ENCODE measurements at places on chromosomes 13 and 19.

GRCh38 chr19:1853295-1854038, 5.2 kb upstream of the REXO1 start:
- peak; percentile 77 for DNase-seq

DNA sequence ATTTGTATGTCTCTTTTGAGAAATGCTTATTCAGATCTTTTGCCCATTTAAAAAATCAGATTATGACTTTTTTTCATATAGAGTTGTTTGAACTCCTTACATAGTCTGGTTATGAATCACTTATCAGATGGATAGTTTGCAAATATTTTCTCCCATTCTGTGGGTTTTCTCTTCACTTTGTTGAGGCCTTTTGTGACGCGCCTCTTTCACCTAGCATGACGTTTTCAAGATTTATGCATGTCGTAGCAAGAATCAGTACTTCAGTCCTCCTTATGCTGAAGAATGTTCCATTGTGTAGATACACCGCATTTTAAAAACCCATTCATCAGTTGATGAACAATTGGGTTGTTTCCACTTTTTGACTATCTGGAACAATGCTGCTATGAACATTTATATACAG, 13.4 kb downstream of the PABPC3 start:
- DNase-seq = no peak

- peak; percentile 85 for DNase-seq
Observed at GRCh38 chr19:57527136-57527881, at the start of gene ZNF549. ZNF549 (plus strand) TSS chr19:57527356; CDS start chr19:57527574, 218 bp downstream.

DNA sequence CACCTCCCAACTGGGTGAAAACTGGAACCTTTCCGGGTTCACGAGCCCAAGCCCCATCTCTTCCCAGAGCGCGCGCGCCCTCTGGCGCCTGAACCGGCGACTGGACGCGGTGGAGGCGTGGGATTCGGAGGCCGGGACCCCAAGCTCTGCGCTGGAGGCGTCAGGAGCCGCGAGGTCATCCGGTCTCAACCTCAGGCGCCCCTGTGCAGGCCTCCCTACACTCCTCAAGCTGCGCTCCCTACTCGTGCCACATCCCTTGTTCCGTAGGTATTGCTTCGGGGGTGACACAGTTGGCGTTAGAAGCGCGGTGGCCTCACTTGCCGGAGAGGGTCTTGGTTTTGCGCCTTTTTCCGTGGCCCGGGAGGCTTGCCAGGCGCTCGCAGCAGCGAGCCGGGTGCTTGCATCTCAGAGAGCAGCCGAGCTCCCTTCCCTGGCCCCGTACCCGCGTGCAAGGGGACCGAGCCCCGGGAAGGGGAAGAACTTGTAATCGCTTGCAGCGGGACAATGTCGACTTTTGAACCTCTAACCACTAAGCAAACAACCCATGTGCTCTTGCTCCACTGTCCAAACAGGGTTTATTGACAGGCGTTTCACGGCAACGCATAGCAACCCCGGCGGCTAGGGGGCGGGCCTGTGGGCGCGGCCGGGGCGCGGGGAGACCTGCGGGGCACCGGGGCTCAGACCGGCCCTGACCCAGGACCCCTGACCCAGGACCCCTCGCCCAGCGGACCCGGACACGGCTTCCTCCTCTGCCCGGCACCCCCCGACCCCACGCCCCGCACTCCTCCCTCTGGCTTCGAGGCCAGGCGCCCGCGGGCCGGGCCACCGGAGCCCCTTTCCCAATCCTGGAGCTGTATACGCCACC, 8.5 kb downstream of the CDX2 start:
- peak; percentile 19 for DNase-seq

DNA sequence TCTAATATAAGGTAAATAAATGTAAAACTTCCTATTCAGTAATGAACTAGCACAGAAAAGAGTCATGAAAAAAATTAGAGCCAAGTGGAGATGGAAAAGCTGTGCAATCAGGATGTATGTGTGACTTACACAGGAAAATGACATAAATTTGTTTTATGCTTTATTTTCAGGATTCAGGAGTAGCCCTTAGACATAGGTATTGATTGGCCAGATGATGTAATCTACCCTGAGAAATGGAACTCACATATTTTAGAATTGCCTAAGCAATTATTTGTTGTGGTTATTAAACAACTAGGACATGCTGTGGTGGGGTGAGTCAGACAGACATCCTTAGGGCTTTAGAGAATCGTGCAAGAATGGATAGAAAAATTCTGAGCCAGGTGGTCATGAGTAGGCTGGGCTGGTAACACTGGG, 110.6 kb downstream of the PCDH9 start:
- DNase-seq = no peak

- peak; percentile 34 for DNase-seq
Observed at GRCh38 chr19:11288349-11288748, 7.6 kb upstream of the TSPAN16 start.

- DNase-seq = no peak
Observed at GRCh38 chr13:43804461-43805070, 17.8 kb upstream of the ENOX1 start.

DNA sequence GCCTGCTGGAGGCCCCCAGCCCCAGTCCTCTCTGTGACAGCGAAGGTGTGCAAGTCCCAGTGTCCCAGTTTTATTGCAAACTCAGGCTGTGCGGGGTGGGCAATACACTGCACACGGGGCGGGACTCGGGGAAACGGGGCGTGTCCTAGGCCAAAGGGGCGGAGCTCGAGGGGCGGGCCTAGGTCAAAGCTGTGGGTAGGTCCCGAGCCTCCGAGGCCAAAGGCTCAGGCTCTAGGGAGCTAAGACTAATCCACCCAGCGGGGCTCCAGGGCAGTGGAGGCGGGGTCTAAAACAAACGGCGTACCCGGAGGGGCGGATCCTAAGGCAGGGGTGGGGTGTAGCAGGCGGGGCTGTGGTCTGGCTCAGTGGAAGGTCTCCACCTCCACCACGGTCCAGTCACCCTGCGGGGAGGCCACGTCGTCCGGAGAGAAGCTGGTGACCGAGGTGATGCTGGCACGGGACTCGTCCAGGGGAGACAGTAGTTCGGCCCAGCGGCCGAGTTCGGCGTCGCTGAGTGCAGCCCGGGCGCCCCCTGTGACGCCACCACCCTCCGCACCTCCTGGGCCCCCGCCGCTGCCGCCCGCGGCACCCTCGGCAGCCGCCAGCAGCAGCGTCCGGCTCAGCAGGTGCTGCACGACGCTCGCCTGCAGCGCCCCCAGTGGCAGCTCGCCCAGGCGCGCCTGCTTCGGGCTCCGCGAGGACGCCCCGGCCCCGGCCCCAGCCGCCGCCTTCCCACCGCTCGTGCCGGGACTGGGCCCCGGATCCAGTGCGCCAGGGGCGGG, 5.3 kb downstream of the PRR36 start:
- DNase-seq = no peak

DNA sequence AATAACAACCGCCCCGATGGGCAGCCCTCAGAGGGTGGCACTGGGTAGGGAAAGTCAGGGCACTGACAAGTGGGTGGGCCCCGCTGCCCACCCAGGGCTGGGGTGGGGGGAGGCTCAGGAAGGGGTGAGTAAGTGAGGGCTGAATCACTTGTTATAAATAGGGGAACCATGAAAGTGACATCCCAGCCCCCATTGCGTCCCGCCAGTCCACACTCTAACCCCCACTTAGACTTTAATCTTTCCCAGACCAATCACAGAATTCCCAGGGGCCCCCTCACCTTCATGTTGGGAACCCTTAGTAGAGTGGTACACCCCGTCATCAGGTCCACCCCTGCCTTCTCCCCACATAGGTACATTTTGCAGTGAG, 37.0 kb upstream of the NANOS3 start:
- DNase-seq = no peak

DNA sequence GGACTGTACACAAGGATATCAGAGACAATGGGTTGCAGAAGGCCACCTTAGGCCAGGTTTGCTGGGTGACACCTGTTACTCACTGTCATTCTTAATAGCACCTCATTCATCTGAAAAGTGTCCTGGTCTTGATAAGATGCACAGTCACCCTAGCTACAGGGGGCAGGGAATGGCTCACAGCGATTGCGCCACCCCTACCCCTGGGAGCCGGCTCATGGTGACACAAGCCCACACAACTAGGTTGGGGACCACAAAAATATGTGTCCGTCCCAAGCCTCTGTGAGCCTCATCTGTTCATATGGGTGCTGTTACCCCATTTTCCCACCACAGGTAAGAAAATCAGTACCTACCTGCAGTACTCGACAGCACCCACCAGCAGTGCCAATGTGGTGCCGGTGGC, 23.4 kb downstream of the MED26 start:
- DNase-seq = no peak

- DNase-seq = peak; percentile 31
Observed at GRCh38 chr13:90448466-90449037, 898.9 kb upstream of the MIR17HG start.

DNA sequence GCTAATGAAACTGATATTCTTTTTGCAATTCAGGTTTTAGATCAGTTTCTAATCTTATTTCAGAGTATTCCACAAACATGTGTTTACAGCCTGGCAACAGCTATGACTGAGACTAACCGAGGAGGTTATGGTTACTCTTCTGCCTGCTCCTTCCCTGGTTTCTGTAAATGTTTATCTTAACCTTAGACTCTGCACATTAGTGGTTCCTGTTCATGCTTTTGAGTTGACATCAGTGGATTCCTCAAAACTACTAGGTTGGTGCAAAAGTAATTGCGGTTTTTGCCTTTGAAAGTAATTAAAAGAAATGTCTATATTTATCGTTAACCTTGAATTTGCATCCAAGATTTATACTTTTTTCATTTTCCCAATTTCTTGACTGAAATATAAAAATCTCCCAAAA, 237.0 kb upstream of the TSHZ3 start:
- no peak for DNase-seq

DNA sequence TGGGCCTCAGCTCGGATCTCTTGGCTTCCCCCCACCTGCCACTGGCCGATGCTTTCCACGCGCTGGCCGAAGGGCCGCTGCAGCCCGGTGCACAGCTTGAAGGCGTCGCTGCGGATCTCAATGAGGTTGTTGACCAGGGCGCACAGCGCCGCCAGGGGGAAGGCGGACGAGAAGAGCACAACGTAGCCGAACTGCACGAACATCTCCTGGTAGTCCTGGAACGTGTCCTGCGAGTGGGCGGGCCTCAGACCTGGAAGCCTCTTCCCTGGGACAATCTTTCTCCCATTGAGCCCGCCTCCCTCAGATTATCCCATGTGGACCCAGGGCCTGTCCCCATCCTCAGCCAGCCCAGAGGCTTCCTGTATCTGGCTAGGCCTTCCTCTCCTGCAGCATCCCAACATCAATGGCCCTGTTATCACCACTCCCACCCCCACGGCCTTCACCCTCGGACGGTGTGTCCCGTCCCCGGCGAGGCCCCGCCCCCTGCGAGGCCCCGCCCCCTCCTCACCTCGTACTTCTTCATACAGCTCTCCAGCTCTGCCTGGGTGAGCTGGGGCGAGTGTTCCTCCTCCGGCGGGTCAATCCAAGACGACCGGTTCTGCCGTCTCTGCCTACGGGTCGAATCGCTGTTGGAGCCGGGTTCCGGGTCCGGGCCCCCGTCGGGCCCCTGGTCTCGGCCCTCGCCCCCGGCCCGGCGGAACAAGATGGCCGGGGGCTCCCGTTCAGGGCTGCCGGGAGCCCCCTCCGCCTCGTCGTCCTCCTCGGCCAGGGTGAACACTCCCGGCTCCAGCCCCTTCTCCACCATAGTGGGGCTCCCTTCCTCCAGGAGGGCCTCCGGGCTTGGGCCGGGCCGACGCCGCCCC, 6.8 kb downstream of the ANO8 start:
- DNase-seq = no peak

DNA sequence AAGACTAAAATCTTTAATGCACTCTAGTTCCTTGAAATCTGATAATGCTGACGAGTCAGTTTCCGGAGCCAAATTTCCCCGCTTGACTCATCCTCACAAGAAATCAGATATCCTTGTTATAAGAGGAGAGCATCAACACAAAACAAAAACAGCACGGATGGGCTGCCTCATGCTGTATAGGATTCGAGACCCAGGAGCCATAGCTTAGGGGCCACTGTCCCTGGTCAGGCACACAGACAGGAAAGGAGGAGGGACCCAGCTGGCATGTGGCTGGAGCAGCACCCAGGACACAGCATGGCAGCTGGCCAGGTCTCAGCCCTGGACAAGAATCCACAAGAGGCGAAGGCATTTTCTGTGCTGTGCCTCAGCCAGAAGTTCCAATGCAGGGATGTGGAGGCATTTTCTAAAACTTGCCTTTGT, 110.2 kb upstream of the SPATA13 start:
- DNase-seq = no peak

DNA sequence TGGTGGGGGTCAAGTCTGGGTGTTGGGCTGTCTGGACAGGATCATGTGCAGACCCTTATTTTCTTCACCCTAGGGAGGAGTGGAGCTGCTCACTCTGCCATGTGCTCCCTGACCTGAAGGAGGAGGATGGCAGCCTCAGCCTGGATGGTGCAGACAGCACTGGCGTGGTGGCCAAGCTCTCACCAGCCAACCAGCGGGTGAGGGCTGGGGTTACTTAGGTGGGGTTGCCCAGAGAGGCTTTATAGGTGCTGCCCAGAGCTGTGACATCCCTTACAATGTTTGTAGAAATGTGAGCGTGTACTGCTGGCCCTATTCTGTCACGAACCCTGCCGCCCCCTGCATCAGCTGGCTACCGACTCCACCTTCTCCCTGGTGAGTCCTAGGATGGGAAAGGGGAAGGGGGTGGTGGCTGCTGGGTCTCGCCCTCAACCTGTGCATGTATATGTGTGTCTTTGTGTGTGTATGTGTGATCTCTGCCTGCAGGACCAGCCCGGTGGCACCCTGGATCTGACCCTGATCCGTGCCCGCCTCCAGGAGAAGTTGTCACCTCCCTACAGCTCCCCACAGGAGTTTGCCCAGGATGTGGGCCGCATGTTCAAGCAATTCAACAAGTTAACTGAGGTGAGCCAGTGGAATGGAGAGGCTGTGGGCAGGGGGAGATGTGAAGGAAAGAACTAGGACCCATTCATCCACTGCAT, 5.1 kb downstream of the CHMP2A start:
- DNase-seq = no peak

- peak; percentile 33 for DNase-seq
Observed at GRCh38 chr13:77565635-77566034, 30.1 kb downstream of the SCEL start.

- DNase-seq = no peak
Observed at GRCh38 chr19:28609091-28609755, 603.7 kb downstream of the UQCRFS1 start.

- DNase-seq = no peak
Observed at GRCh38 chr13:33099860-33100259, 83.6 kb downstream of the KL start.

DNA sequence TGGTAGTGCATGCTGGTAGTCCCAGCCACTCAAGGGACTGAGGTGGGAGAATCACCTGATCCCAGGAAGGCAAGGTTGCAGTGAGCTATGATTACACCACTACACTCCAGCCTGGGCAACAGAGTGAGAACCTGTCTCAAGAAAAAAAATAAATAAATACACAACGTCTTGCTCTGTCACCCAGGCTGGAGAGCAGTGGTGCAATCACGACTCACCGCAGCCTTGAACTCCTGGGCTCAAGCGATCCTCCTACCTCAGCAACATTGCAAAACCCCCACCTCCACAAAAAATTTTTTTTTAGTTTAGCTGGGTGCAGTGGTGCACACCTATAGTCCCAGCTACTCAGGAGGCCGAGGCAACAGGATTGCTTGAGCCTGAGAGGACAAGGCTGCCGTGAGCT, 8.8 kb downstream of the TPM4 start:
- no peak for DNase-seq
